Stimulated activated naive CD8-positive, alpha-beta T cell treated with anti-CD3 and anti-CD28 coated beads, Interleukin-15, amount 100 ng/mL, for 72 hours (primary cell): ENCODE measurements at places on chromosomes 1 and 21.
A peak's percentile ranks its signal among the peaks of the same experiment; 100 is the strongest.

GRCh38 chr1:47898133-47898845, 98.9 kb downstream of the TRABD2B start:
- DNase-seq = no peak

- DNase-seq = no peak
These were observed 58.7 kb upstream of the WDR26 start for GRCh38 chr1:224493269-224493668.

DNA sequence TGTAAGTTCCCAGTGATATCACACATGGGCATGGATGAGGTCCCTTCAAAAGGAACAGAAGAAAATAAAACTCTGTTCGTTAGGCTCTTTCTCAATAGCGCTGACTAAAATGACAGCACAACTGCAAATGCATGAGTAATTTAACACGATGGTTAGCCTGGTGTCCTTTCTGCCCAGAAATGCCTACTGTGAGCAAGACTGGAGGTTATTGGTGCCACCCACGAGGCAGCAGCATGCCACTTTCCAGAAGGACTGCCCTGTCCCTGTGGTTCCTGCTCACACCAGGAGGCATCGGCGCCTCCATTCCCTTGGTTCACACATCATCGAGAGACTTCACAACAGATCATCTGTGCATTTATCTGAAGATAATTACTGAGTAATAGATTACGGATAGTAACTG, 26.2 kb downstream of the VPS26C start:
- no peak for DNase-seq

GRCh38 chr1:115188680-115189395, 99.5 kb upstream of the TSPAN2 start:
- DNase-seq = no peak

GRCh38 chr1:177183836-177184235, 13.1 kb downstream of the BRINP2 start:
- DNase-seq = no peak

DNA sequence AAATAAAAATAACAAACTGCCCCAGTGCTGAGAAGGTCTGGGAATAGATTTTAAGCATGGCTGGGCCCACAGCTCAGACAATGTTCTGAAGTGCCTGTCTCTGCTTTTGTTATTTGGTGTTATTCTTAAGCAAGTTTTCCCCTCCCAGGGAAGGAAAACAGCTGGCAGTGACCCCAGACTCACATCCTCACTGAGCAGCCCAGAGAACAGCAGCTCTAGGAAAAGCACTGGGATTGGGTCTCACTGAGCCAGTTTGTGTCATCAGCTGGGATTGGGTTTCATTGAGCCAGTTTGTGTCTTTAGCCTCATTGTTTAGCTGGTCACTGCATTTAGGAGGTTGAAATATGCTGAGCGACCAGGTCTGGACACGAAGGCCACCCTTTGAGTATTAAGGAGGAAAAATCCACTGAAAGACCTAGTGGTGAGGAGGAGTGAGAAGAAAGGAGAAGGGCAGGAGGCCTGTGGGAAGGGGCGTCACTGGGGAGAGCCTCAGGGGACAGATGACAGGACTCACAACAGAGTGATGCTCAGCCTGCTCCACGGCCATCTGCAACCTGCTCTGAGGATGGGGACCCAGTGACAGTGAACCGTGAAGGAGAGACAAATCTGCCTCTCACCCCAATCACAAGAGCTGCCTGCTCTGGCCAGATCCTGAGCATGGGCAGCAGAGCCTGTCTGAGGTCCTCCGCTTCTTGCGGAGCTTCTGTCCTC, 103.8 kb downstream of the TOMM20 start:
- DNase-seq = no peak

DNA sequence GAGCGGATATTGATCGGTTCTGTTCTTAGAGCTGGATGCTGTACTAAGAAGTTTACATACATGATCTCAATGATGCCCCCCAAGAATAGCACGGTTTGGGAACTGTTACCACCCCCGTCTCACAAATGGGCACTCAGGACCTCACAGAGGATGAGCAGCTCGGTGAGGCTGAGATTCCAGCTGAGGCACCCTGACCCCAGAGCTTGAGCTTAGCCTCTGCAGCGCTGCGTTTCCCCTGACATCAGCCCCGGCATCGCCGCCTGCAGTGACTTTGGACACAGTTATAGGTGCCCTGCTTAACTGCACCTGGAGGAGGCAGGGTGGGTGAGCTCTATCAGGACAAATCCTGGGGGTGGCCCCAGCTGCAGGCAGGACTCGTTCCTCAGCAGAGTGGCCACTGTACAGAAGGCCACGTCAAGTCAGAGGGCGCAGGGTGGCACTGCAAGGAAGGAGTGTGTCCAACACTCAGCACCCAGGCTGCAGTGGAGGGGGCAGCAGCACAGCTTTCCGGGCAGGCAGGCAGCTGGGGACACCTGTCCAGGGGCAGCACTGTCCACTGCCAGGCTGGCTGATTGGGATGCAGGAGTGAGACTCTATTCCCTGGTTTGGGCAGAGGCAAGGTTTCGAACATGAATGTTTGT, 65.8 kb upstream of the ABCG1 start:
- no peak for DNase-seq

DNA sequence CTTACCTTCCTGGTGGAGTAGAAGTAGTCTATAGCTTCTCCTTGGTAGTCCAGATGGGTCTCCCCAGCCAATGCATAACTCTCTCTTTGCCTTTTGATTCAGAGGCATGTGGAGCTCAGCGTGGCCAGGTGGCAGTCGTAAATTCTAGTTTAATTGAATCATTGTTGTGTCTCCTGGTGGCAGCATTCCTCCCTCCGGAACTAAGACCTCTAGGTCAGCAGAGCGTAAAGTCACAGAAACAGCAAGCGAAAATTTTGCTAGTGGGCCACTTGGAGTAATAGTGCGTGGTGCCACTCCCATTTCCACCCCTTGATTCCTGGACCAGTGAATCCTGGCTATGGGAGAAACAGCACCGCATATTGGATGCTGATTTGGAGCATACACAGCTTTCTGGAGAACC, 3.9 kb upstream of the TMPRSS2 start:
- no peak for DNase-seq

GRCh38 chr1:185672719-185673360, 61.4 kb upstream of the HMCN1 start:
- no peak for DNase-seq

DNA sequence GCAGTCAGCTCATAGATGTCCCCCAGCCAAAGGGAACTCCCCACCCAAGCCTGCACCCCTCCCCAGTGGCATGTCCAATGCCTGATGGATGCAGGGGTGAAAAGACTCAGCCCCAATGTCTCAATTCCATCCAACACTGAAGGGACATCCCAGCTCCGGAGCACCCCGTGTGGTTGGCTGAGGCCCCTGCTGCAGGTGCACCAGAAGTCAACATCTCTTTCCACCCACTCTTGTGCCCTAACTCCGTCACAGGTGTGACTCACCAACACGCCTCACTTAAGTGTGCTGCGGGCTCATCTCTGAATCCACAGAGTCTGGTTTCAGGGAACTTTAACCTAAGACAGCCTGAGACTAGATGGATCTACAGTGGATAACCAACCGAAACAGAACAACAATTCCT, 40.9 kb upstream of the ZBTB18 start:
- DNase-seq = peak; percentile 10

DNA sequence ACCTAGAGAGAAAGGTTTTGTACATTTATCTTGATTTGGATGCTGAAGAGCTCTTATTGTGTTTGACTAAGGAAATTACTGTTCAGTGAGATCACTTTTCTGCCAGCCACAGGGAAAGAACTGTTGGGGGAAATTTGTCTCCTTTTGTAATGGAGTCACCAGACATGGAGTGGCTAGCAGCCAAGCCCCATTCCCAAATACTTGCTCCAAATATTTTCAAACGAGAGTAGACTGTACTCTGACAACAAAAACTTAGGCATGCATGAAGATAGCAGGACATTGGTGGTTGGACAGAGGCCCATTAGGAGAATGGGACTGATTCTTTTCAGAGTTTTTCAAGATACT, 21.1 kb downstream of the IPO9 start:
- DNase-seq = no peak

- no peak for DNase-seq
These were observed 453.7 kb upstream of the RUNX1 start for GRCh38 chr21:35502821-35503220.

DNA sequence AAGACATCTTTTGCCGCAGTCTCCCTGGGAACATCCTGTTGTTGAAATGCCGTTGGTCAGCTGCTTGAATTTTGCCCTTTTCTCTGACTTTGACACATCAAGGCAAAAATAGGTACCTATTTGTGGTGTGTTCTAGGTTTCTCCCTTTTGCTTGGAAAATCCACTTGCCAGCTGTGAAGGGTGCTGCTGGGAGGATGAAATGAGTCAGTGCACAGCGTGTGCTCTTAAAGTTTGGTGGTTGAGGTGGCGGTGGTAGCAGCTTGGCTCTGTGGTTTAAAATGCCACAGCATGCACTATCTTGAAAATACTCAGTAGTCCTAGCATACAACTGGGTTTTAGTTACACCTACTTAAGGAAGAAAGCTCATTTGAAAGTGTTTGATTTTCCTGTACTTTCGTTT, 183.8 kb downstream of the DHRS3 start:
- peak; percentile 76 for DNase-seq

DNA sequence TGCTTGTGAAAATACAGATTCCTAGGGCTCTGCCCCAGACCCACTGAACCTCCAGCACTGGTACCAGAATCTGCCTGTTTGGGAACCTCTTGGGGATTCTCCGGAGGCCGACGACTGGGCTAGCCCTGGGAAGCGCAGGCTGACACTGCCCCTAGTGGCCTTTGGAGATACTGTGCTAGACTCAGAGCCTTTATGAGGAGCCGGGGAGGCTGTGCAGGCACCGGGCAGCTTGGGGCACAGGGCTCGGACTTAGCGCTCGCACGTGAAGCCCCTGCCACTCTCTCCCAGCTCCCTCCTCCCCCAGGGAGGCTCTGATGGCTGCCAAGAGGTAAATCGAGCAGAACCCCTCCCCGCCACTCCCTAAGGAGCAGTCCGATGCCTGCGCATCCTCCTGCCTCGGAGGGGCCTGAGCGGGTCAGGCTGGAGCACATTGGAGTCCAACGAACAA, 144.6 kb upstream of the TNR start:
- DNase-seq = peak; percentile 16

DNA sequence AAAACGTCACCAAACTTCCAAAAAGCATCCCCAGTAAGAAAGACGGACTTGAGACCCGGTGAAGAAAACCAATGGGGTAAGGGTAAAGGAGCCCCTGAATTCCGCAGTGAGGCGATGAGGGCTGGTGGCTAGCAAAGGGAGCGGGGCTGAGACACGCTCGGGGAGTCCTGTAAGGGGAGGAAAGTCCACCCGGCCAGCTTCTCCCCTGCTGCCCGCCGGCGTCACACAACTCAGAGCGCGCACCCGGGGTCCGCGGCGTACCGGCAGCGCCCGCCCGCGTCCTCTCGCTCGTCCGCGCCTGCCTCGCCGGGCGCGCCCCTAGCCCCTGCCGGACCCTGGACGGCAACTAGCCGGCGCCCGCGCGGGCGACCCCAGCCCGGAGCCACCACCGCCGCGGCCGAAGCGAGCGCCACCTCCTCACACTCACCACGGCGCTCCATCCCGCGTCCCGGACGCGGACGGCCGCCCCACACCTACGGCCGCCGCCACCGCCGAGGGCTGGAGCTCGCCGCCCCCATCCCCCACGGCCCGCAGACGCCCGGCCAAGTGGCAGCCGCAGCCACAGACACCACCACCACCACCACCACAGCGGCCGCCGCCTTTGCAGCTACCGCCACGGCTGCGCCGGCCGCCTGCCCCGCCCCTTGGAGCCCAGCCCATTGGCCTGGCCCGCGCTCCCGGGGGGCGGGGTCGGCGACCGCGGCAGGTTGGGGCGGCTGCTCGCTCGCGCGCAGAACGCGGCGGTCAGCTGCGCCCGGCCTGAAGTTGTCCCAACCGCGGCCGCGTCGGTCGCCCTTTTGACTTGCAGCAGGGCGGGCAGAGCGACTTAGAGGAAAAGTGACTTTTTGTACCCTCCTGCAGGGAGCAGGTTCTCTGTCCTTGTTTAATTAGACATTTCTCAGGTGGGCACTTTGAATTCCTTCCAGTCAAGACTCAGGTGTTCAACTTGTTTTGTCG, 10.0 kb upstream of the ARHGAP29 start:
- peak; percentile 24 for DNase-seq

GRCh38 chr21:36483095-36483494, 3.2 kb upstream of the CLDN14 start:
- DNase-seq = no peak

- DNase-seq = no peak
These were observed 52.4 kb downstream of the XCL1 start for GRCh38 chr1:168628807-168629206.

- DNase-seq = no peak
These were observed 9.9 kb upstream of the HLCS start for GRCh38 chr21:36976228-36976861.

DNA sequence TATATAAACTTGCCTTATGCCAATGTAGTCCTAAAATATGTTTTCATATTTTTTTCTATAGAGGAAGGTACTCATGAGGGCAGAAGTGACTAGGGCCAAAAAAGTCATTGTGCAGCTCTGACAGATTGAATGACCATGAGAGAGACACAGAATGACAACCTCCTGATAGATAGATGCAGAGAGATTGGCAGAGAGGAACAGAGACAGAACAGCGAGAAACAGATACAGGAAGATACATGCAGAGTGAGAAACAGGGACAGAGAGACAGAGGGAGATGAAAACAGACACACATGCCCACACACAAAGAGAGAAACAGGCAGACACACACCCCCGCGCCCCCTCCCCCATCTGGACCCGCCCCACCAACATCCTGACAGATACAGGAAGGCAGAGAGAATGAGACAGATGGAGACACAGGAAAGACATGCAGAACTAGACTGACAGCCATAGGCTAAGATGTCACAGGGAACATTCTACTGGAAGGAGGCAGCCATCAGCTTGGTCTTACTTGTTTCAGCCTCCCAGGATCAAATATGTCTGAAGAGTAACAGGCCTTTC, 211.1 kb downstream of the ST6GALNAC3 start:
- DNase-seq = no peak

GRCh38 chr1:171501305-171502024, 16.1 kb downstream of the PRRC2C start:
- DNase-seq = no peak

GRCh38 chr1:29579821-29580425, 343.6 kb downstream of the PTPRU start:
- DNase-seq = no peak

DNA sequence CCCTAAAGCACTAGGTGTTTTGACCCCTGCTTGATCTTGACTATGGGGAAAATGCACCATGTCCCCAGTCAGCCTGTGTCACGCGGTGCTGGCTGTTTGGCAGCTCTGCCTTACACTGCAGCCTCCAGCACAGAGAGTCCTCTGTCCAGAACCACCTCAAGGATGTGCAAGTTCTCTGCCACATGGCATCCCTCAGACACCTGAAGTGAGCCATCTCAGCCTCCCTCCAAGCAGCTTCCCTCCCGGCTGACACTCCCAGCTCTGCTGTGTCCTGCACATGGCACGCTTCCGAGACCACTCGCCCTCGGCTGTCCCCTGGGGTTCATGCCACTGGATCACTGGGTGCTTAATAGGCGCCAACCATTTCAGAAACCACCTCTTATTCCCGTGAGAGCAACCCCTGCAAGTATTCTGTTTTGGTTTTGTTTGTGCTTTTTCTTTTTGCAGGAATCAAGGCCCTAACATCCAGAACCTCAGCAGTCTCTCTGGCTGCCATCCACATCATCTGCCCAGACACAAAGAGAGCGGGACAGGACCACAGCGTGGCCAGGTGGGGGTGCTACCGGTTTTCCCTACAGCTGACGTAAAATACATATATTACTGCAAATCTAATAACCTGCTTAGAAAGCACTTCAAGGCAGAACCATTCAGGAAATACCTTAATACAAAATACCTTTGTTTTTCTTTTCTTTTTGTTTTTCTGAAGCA, 45.7 kb downstream of the CAPZB start:
- no peak for DNase-seq

GRCh38 chr1:62809788-62810187, 25.9 kb downstream of the ATG4C start:
- no peak for DNase-seq
